ENCODE measurements at places on chromosomes 6 and 20.

DNA sequence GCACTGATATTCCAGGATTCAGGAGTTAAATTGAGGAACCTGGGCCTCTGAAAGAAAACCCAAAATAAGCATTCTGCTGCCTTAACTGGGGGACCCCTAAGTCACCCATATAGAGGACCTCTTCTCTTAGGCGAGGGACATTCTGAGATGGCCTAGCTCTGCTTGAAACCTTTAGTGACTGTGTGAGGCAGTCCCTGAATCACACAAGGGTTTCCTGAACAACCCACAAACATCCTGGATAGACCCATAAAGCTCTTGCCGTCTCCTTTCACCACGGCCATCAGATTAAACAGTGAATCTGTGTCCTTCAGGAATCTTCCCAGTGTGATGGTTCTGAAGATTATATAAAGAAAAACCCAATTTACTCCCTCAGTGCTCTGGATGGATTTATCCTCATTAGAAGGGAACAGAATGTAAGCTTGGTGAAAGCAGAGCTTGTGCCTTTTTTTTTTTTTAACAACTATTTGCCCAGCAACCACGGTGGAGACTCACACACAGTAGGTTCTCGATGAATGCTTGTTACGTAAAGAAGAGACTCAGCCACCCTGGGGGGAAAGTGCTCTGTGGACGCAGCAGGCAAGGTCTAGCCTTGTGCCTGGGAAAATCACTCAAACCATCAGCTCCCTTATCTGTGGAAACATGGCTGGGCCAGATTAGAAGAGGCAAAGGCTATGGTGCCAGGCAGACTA lies 39.1 kb upstream of the SIRPG start:
- no peak for DNase-seq

- no peak for DNase-seq
These were observed 163.0 kb downstream of the NKAIN2 start for GRCh38 chr6:123966618-123967017.

- no peak for DNase-seq
These were observed 498.9 kb downstream of the BCKDHB start for GRCh38 chr6:80605165-80605989.

DNA sequence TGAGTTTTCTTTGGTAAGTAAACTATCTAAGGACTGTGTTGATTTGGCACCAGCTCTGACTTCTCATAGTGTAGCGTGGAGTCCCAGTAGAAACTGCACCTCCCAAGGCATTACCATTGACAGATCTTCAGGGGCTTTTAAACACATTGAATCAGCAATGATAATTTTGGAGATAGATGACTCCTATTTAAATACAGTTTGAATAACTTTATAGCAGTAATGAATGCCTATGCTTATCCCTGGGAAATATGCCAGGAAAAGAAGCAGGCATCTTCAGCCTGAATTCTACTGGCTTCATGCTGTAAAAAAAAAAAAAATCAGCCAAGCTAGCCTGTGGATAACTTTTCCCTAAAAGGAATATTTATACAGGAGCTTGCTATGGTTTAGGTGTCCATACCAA lies 895.9 kb downstream of the EYS start:
- no peak for DNase-seq

- no peak for DNase-seq
These were observed 12.5 kb downstream of the CASP8AP2 start for GRCh38 chr6:89842228-89842627.

DNA sequence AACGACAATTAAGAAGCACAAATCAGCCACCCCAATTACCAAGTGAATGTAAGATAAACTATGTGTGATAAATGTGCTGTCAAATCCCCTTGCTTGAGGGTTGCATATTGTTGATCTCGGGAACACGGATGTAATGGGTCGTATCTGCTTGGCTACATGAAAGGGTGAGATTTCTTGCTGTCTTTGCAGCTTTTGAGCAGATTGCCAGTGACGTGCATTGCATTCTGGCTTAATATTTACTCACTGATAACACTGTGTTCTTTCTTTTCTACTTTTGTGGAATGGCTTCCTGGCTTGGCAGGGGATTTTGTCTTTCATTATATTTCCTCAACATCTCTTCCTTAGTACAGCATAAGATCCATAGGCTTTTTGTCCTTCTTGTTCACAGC lies 10.5 kb upstream of the FAM210B start:
- DNase-seq = no peak

GRCh38 chr6:6605873-6606272 lies 17.4 kb downstream of the LY86 start:
- DNase-seq = no peak

DNA sequence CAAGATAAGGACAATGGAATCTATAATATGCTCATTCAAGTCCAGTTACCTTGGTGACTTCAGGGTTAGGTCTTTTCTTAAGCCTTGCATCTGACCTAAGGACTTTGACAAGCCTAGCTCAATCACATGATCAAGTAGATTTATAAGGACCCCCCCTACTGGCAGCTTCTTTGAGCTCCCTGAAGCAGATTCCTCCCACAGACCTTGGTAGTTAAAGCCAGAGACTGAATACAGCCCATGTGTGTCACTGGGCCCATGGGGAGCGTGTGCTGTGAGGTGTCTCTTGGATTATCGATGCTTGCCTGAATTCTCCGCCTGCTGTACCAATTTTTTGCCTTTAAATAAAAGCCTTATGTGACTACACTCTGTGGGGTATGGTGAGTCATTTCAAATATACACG lies 372.7 kb upstream of the RGS17 start:
- no peak for DNase-seq

DNA sequence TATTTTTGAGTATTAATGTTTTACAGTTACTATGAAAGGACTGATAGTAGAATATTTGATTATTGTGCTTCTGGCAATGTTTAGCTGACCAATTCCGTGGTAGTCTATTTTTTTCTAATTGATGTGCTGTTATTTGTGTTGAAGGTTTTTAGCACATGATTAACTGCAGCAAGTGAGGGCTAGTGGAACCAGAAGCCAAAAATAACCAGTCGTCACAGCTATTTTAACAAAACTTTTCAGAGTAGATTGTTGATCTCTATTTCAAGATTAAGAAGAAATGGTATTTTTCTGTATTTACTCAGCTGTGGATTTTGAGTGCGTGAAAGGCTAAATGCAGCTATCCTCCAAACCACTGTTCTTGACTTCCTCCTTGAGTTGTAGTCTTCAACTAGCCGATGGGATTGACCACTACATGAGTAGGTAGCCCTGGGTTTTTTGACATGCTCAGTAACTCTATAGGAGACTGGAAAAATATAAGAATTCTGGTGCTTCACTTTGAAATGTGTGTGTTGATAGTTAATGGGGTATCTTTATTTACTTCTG lies 258.0 kb downstream of the ZFAND3 start:
- no peak for DNase-seq

DNA sequence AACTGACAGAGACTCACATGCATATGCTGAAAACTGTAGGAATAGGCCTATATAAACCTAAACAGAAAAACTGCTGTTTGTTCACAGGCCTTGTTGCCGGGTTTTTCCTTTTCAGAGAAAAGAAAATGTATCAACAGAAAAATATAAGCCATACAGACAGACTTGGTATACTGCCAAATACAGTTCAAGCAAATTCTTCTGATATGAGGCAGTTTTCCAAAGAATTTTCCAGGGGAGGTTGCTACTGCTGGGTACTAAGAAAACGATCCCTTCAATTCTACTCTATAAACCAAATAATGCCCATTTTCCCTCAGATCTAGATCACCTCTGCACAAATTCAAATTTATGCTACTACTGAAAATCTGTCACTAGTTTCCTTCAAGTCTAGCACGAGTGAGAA lies 59.4 kb downstream of the ME1 start:
- DNase-seq = no peak

- no peak for DNase-seq
These were observed 162.6 kb upstream of the SCGN start for GRCh38 chr6:25489399-25489798.

- DNase-seq = no peak
These were observed 46.6 kb upstream of the TMEM30A start for GRCh38 chr6:75331151-75331550.

GRCh38 chr6:97702248-97702647 lies 419.2 kb upstream of the MMS22L start:
- no peak for DNase-seq

DNA sequence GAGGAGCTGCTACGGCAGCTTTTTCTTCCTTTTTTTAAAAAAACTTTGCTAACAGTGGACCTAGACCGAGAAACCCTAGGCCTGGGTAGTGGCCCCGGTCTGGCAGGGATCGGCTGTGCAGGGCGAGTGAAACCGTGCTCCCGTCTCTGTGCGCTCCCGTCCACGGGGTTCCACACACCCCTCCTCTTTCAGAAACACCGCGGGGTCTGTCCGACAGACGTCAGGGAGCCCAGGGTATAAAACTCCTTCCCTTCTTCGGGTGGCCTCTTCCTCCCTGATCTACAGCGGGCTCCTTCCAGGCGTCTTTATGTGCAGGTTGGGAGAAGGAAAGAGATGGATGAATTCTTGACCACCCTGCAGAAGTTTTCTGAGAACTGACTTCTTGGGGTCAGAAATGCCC lies 27.1 kb upstream of the SMOC2 start:
- DNase-seq = no peak

Measured in Panc1 (cell line).